ENCODE measurements at places on chromosomes 1 and 21.

GRCh38 chr21:29185172-29185571 lies 54.7 kb downstream of the MAP3K7CL start:
- no peak for DNase-seq

DNA sequence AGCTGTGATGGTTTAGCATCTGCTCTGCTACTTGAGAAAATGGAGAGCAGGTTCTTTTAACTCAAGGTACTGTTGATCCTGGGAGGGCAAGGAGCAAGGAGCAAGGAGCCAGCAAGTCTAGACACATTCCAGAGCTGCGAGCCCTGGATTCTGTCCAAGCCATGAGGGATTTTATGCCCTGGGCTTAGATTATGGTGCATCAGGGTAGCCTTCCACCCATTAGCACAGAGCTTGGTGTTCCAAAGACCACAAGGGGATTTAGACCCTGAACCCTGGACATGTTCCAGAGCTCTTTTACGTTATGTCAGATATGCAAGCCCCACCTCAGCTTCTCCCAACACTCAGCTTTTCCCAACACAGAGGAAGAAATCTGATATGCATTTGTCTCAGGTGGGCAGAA lies 2.0 kb upstream of the OR14I1 start:
- DNase-seq = no peak

GRCh38 chr1:224266915-224267856 lies 62.8 kb downstream of the NVL start:
- no peak for DNase-seq

DNA sequence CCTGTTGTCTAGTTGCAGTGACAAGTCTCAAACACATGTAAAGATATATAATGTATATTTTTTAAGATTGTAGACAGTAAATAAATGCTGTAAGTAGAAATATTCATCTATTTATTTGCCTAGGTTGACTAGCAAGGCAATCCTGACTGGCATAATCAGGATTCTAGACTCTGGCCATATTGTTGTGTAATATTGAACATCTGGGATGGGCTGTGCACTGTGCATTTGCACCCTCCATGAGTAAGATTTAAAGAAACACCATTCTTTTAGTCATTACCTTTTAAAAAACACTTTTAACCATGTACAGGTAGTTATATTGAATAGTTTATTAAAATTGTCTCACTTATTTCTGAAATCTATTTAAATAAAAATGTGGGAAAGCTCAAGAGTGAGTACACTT lies 32.4 kb downstream of the RASAL2 start:
- no peak for DNase-seq

GRCh38 chr1:1256956-1257871 lies 10.7 kb upstream of the C1QTNF12 start:
- no peak for DNase-seq

- peak; percentile 76 for DNase-seq
These were observed 1.6 kb downstream of the IFI44 start for GRCh38 chr1:78651241-78651640.

DNA sequence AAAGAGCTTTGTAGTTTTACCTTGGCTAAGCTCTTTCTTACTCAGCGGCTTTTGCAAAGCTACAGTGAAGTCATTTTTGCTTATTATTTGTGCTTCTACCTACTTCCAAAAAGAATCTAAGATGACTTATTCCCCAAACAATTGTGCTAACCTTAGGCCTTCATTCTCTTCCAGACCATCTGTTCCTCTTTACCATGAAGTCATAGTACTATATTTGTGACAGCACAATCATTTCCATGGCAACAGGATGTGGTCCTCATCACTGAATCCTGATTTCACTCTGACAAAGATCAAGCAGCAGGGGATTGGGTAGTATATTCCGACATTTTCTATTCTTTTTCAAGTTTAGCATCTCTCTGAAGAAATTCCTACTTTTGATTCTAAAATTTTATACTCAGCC lies 24.8 kb upstream of the NMNAT2 start:
- DNase-seq = no peak

GRCh38 chr1:115978292-115978941 lies 2.1 kb downstream of the SLC22A15 start:
- DNase-seq = no peak

- no peak for DNase-seq
These were observed 67.8 kb upstream of the BCAR3 start for GRCh38 chr1:93749487-93749886.

DNA sequence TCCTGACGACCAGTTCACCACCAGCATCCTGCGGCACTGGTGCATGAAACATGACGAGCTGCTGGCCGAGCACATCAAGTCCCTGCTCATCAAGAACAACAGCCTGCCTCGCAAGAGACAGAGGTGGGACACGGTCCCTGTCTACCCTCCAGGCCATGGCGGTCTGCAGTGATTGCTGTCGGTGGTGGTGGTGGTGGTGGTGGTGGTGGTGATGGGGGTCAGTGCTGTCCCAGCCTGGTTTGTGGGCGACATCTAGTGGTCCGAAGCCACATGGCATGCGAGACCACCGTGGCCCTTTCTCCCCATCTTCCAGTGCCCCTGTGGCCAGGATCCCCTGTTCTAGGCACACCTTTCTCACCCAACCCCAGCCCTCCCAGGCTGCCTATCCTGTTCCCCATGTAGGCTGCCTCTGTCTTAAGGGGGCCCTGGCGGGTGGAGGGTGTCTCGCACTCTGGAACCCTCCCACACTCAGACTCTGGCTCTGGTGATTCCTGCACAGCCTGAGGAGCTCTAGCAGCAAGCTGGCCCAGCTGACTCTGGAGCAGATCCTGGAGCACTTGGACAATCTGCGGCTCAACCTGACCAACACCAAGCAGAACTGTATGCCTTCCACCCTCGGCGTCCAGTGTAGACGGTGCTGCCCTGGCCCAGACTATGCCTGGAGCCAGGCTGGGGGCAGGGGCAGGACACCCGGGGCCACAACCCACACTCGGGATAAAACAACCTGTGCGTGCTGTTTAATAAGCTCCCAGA lies 3.2 kb upstream of the SLC27A3 start:
- no peak for DNase-seq

GRCh38 chr1:228373004-228373680 lies 33.5 kb downstream of the TRIM11 start:
- no peak for DNase-seq

DNA sequence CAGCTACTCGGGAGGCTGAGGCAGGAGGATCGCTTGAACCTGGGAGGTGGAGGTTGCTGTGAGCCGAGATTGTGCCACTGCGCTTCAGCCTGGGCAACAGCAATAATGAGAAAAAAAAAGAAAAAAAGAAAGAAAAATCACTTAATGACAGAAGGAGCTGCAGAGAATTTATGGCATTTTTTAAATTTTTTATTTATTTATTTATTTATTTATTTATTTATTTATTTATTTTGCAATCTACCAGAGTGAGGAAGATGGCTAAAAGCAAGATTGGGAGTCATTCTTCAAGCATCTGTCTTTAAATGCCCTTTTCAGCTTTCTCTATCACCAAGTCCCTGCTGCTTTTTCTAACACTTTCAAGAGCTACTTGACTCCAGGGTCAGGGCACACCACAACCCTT lies 91.7 kb downstream of the WDR4 start:
- no peak for DNase-seq

GRCh38 chr1:79363430-79363829 lies 356.9 kb upstream of the ADGRL4 start:
- no peak for DNase-seq

GRCh38 chr1:2628933-2629626 lies 3.7 kb downstream of the MMEL1 start:
- DNase-seq = no peak

DNA sequence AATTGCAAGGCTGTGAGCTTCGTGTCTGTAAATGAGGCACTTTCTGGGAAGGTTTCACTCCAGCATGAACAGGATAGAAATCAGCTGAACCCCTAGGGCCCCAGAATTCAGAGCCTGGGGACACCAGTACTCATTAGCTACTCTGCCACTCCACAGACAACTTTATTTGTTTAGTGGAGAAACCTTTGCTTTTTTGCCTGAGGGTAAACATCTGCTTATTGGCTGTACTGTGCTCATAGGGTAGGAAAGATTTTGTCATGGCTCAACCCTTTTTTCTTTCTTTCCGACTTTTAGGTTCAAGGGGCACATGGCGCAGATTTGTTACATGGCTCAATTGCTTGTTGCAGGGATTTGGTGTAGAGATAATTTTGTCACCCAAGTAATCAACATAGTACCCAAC lies 138.4 kb upstream of the BACE2 start:
- DNase-seq = no peak

All from brain microvascular endothelial cell (primary cell).